ENCODE measurements at places on chromosomes 4 and X. TPM values are rescaled to one million over a fixed set of nuclear protein-coding genes. Genes with fewer than 3 reads are reported as not detected.

FAM47A gene
- total RNA-seq: not detected

FRMPD4 gene
- 0.03 TPM for total RNA-seq

GRCh38 chrX:54808109-54808604 is 612 bp downstream of the MAGED2 start:
- peak; percentile 58 for DNase-seq

- DNase-seq: no peak
Measured at GRCh38 chrX:11648705-11649519, 16.8 kb downstream of the ARHGAP6 start.

DNA sequence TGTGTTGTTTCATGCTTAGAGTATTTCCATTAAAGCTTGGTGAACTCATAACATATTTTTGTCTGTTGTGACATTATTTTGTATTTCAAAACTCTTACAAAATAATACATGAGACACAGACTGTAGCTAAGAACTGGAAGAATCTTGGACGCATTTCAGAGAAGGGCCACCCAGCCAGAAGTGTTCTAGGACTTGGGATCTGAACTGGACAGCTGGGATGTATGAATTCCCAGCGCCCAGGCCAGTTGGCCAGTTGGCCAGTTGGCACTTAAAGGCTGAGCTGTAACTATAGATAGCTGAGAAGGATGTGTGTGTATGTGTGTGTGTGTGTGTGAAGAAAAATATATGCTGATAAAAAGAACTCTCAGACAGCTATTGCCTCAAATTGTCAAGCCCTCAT is 193.4 kb upstream of the GPR101 start:
- DNase-seq: no peak

DNA sequence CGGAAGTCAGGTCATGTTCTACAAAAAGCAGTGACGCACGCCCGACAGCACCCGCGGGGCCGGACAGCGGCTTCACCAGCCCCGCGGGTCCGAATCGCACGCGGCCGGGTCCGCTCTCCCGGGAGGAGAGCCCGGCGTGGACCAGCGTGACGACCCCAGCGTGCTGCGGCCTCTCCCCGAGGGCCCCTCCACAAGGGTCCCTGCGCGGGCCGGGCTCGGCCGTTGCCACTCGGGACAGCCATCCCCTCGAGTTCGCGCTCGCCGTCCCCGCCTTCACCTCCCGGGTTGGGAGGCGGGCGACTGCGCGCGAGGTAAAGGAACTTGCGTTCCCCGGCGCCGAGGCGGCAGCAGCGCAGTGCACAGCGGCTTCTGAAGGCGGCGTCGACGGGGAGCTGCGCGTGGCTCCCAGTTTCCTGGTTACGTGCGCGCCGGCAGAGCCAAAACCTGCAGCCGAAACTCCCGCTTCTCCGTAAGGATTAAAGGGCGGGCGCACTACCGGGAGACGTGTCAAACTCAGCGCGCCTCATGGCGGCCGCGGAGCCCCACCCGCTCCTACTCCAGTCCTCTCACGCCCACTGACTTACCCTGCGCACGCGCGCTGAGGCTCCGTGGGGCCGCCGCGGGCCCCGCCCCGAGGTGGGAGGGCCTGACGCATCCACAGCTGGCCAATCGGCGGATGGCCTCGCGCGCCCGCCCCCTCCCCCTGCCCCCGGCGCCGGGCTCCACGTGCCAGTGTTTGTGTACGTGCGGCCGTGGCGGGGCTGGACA is 416 bp upstream of the LRP2BP start:
- peak; percentile 98 for DNase-seq

HS3ST1 gene
- total RNA-seq: 0.44 TPM

DNA sequence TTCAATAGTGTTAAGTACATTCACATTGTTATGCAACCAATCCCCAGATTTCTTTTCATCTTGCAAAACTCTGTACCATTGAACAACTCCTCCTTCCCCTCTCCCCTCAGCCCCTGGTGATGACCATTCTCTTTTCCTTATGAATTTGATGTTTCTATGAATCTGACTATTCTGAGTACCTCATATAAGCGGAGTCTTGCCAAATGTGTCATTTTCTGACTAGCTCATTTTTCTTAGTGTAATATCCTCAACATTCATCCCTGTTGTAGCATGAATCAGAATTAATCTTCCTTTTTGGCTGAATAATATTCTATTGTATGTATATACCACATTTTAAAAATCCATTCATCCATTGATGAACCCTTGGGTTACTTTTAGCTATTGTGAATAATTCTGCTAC is 34.0 kb downstream of the SMIM20 start:
- DNase-seq: no peak

- DNase-seq: no peak
Measured at GRCh38 chrX:29659911-29660310, 555.5 kb upstream of the MAGEB2 start.

TMEM154 gene
- total RNA-seq: 6.7 TPM

CITED1 gene
- total RNA-seq: 3.2 TPM

XPNPEP2 gene
- 1.7 TPM for total RNA-seq

DNA sequence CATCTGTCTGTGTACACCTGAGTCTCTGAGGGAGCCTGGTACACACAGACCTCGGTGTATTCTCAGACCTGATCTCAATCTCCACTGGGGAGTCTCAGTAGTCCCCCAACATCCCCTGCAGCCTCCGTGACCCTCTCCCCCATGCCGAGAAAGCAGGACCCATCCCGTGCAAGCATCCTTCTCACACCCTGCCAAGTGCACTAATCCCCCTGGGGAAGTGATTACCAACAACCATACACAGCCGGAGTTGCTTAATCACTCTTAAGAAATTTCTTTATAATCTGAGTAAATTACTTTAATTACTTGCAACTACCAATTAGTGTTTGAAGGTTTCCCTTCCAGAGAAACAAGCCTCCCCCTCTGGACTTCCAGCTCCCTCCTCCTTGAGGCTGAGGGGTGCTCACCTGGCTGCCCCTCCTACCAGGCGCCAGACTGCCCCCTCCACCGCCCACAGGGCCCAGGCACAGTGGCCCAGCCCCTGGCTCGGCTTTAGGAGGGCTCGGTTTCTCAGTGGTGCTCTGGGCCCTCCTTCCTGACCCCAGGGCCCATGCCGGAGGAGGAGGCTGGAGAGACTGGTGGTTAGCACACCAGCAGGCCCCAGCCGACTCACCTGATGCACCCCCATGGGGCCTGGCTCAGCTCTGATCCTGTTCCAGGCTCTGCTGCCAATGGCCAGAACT is 43.8 kb downstream of the PJA1 start:
- DNase-seq: no peak

NLGN4X gene
- 51.3 TPM for total RNA-seq

- no peak for DNase-seq
Measured at GRCh38 chrX:68846536-68846935, 17.7 kb downstream of the EFNB1 start.

UGT2B11 gene
- total RNA-seq: not detected

- peak; percentile 63 for DNase-seq
Measured at GRCh38 chr4:139735381-139736273, 70.0 kb downstream of the MGST2 start.

WDR13 gene
- total RNA-seq: 73.8 TPM

ZNF185 gene
- total RNA-seq: 2.1 TPM

GRCh38 chrX:24369816-24370215 is 9.4 kb downstream of the SUPT20HL1 start:
- DNase-seq: no peak

DNA sequence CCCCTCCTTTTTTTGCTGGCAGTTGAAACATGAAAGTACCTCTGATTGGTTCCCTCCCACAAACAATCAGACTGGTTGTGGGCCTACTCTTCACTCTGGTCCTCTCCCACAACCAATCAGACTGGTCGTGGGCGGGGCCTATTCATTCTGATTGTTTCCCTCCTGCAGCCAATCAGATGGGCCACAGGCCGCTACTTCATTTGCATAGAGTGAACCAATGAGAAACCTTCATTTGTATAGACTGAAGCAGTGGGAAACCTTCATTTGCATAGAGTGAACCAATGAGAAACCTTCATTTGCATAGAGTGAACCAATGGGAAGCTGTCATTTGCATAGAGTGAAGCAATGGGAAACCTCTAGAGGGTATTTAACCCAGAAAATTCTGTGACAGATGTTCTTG is 55.2 kb downstream of the TRMT44 start:
- no peak for DNase-seq

Measured in endothelial cell (in vitro differentiated cells).